Activated CD4-positive, alpha-beta memory T cell treated with anti-CD3 and anti-CD28 coated beads for 36 hours (primary cell): ENCODE measurements at places on chromosomes 5 and 9. TPM values are rescaled to one million over a fixed set of nuclear protein-coding genes. Genes with fewer than 3 reads are reported as not detected.

The CDC25C gene
- total RNA-seq: 19.2 TPM

The HAPLN1 gene
- not detected for total RNA-seq

The ASPN gene
- total RNA-seq: not detected

The C9orf153 gene
- total RNA-seq: 0.39 TPM

The RASGRF2 gene
- total RNA-seq: 7.6 TPM

The PCDHGA6 gene
- total RNA-seq: 0.05 TPM
